ENCODE measurements at places on chromosomes 3 and 15.
A peak's percentile ranks its signal among the peaks of the same experiment; 100 is the strongest.

- DNase-seq, result no peak
These were observed 46.9 kb downstream of the KBTBD12 start for GRCh38 chr3:127961963-127962362.

- no peak for DNase-seq
These were observed 14.6 kb downstream of the MYNN start for GRCh38 chr3:169787791-169788190.

DNA sequence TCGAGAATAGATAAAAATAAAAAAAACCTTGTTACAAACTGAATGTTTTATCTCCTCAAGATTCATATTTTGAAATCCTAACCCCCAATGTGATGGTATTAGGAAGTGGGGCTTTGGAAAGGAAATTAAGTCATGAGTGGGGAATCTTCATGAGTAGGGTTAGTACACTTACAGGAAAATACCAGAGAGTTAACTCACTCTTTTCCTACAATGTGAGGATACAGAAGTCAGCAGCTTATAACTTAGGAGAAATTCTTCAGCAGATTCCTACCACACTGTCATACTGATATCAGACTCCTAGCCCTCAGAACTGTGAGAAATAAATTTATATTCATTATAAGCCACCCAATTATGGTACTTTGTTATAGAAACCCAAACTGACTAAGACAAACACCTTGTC is 453.1 kb downstream of the GBE1 start:
- no peak for DNase-seq

DNA sequence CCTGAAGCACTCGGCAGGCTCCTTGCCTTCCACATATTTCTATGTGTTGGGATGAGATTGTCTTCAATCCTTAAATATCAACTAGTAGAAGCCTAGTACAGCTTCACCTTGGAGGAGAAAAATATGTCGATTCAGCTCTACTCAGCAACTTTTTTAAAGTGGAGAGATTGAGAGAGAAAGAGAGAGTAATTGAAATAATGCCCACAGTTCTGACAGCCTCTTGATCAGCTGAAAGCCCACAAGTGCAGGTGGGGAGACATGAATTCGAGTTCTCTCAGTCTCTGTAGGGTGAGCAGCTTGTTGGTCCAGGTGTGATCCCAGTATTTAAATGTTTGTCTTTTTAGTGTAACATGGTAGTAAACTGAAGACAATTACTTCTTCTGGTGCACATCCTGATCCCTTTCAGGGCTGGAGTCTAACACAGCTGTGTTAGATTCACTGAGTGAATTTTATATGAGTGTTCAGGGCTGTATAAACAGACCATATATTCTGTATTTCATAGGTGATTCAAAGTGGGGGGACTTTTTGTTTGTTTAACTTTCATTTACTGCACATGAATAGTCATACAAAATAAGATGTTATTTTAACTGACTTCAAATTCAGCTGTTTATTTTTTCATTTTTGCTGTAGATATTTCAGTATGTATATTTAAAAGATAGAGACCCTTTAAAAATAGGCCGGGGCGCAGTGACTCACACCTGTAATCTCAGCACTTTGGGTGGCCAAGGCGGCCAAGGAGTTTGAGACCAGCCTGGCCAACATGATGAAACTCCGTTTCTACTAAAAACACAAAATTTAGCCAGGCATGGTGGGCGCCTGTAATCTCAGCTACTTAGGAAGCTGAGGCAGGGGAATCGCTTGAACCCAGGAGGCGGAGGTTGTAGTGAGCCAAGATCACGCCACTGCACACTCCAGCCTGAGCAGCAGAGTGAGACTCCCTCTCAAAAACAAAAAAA is 64.0 kb downstream of the ST6GAL1 start:
- no peak for DNase-seq

- no peak for DNase-seq
These were observed 96.2 kb downstream of the ALDH1A2 start for GRCh38 chr15:57969355-57969754.

DNA sequence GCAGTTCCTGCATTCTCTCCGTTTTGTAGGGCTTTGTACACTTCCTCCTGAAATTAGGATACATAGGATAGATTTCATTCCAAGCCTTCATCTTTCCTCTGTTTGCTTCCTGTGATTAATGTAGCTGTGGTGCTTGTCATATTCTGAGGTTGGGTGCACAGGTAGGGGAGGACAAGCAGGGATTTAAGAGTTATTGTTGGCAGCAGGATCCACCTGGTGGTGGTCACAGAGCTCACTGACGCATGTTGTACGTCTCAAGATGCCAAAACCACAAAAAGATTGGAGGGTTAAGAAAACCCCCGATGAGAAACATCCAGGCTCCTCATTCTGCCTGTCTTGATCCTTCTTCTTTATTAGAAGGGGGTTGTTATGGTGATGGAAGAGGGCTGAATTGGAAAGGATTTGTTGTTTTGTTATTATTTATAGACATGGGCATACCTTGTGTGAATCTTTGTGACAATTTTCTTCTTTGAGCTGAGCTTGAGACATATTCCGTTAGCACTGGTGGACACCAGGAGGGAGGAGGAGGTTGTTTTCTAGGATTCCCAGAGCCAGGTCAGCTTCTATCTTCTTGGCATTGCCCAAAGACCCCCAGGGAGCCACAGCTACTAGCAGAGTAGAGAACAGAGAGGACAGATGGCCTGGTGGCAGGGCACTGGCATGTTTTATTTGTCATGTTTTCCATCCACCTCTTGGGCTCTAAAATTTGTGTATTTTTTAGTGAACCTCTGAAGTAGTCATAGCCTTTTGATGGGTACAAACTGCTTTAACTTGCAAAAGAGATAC is 57.7 kb upstream of the LARS2 start:
- no peak for DNase-seq

DNA sequence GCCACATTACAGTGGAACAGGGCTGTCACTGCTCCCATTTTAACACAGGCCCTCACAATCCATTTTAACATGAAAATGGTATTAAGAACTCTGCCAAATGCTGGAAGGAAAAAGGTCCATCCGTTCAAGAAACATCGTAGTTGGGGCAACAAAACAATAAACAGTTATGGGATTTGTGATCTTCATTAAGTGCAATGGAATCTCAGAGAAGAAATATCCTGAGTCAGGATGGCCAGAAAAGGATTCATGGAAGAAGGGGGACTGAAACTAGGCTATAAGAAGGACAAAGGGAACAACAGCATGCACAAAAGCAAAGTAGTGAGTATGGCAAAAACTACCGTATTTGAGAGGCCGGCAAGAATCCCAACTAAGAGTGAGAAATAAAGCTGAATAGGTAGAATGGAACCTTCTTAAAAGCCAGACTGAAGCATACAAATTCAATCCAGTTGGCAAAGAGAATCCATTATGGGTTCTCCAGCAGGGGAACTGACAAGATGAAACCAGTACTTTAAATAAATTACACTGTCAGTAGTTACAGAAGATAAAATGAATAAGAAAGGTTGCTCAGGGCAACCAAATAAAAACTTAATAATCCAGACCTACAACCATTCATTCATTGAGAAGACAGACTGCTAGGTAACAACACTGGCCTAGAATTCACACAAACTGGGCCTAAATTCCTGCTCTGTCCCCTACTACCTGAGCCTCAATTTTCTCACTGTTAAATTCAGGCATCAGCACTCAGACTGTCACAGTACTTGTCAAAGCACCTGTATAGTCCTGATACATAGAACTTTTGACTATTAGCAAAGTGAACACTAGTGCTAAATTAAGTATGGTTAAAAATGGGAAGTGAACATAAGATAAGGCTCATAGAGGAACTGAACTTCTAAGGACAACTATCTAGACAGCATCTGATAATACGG is 6.3 kb downstream of the TBL1XR1 start:
- DNase-seq, result no peak

DNA sequence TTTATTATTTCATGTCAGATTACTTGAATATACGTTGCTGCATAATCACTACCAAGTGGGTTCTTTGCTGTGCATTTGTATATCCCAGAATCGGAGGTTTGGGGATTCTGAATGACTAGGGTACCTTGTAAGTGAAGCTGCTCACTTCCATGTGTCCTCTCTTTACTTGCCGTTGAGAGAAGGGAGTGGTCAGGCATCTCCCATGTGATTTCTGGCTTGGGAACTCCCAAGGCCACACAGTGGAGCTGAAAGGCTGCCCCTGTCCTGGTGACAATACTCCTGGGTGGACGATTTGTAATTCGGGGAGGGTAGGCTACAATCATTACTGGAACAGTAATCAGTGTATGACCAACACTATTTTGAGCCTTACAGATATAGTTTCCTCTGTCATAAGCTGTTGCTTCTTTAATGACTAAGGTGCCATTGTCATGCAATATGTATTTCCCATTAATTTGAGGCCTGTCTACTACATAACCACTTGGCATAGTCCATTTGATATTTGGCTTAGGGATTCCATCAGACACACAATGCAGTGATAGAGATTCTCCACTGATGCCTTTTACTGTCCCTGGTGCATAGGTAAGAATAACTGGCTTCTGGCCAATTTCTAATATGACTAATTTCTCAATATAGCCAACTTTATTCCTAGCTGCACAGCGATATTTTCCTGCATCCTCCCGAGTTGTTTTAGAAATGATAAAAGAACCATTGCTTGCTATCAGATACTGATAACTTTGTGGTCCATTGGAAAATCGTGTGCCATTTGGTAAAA is 24.0 kb downstream of the IGSF10 start:
- DNase-seq, result no peak

DNA sequence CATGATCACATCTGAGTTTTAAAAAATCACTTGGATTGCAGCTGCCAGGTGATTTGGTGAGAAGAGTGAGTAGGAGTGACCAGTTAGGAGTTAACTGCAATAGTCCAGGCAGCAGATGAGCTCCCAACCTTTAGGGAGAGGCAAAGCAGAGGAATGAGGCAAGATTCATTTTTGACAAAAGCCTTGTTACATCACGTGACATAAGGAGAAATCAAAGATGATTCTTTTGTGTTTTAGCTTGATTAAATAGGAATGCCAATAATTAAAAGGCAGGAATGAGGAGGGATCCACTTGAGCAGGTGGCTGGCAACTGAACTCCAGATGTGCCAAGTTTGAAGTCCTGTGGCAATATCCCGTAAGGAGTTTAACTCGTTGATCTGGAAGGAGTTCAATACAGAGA is 2.5 kb downstream of the GATM start:
- no peak for DNase-seq

- DNase-seq, result peak; percentile 82
These were observed 110.3 kb upstream of the KLF13 start for GRCh38 chr15:31216215-31216911.

DNA sequence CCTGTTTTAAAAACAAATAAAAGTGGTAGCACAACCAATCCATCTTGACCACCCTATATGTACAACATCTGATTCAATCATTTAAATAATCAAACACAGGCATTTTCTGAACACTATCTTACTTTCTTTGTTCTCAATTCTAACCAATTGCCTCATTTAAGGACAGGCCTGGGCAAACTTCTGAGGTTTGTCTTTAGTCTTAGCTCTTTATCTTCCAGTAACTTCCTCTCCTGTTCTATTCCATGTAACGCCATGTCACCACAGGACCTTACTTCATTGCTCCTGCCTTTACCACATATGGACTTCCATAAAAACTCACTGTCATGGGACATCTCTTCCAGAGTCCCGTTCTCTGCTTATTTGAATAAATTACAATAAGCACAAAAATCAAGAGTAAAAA is 14.9 kb downstream of the HDGFL3 start:
- no peak for DNase-seq

- no peak for DNase-seq
These were observed 28.0 kb downstream of the CCDC33 start for GRCh38 chr15:74264081-74264501.

GRCh38 chr3:35617370-35617769 is 22.0 kb upstream of the ARPP21 start:
- DNase-seq, result no peak

DNA sequence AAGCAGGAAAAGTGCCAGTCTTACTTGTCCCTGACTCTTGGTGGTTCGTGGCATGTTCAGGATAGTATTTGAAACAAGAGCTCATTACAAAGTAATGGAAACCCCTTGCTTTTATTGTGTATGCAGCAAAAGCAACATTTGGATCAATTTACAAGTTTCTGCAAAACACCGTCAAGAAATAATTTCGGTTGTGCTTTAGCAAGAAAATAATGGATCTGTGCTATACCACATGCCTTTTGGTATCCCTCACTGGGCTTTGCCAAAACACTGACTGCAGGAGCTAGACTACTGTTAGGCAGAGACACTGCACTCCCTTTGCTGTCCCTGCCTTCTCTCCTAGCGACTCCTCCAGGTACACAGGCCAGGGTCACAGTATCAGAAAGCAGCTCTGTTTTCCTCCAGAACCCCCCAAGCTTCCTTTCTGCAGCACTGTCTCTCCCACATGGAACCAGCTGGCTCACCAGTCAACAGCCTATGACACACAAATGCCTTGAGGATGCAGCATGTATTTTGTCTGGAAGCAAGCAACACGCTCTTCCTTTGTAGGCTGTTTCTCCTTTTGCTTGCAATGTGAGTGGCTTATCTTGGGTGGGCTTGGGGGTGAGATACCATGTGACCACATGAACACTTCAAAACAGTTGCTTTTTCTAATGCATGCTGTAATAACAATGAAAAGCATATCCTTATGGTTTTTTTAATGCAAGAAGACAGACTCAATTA is 111.4 kb downstream of the PGPEP1L start:
- no peak for DNase-seq

DNA sequence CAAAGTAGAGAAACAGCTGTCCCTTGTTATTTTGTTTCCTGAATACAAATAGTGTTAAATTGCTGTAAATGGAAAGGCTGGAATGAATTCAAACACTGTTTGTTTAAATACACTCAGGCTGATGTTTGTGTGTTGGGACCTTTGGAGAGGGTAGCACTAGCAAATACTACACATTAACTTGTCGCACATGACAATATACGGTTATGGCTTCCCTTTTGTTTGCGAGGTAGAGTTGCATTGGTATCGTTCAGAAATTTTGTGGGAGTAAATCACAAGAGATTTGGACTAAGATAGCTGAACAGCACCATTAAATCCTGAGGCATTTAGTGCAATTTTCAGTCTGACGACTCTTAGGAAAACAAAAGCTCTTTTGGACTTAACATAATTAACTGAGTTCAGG is 213.0 kb upstream of the ROBO2 start:
- DNase-seq, result no peak

DNA sequence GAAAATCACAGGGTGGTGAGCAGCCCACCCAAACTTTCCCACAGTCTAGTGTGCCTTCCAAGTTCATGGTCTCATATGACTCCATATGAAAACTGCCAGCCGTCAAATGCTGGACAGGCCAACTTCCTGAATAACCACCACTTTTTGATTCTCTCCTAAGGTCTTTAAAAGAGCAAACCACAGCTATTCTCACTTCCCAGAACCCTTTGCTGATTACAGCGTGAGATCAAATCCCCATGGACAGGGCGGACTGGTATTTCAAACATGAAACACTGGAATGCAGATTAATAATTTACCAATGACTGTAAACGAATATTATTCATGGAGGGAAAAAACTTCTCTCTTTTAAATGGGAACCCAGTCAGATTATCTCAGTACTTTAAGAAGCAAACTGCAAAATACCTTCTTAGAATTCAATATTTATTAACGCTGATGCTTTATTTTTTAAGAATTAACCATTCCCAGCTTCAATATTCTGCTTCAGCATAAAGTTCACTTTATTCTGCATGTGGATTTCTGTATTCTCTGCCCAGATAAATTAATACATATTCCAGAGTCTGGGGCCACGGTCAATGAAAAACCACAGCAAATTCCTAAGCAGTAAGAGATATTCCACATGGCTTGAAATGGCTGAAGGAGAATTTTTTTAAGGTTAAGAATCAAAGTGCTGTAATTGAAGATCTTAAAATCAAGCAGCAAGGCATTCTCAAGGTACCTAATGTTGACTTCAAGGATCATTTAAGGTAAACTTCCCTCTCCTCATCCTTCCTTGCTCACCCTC is 42.9 kb downstream of the MYO1E start:
- no peak for DNase-seq

GRCh38 chr3:185823078-185824044 is 1.5 kb downstream of the IGF2BP2 start:
- peak; percentile 41 for DNase-seq

- no peak for DNase-seq
These were observed 292.0 kb upstream of the SUCLG2 start for GRCh38 chr3:67946436-67946835.
